ENCODE measurements at places on chromosomes 5 and 9.
A peak's percentile ranks its signal among the peaks of the same experiment; 100 is the strongest.

DNA sequence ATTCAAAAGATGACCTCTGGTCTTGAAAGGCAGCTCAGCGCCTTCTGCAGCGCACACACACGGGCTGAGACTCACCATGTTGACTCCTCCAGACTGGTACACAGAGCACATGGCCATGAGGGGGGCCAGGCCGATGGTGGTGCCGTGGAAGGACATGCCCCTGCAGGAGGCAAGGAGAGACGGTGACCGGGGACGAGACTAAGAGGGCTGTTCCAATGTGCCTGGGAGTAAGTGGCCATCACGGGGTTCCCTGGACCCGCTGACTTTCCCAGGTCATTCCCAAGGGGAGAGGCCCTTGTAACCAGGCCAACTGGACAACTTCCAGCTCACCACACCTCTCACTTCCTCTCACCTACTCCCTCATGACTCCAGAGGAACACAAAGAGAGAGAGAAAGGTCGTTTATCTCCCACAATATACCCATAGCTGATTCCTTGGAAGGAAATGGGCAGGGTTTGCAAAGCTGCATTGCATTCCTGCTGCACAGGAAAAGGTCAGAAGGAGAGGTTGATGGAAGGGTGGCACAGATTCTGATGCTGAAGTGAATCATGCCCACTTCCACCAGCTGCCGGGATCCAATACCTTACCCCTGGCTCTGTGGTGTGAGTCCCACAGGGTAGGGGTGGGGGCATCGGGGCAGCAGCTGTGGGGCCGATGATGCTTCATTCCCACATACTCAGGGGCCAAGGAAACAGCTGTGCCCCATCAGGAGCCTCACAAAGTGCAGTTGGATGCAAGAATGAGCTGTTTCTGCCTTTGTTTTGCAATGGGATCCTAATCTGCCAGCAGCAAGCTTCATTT lies 47.2 kb downstream of the NIPAL4 start:
- no peak for DNase-seq

DNA sequence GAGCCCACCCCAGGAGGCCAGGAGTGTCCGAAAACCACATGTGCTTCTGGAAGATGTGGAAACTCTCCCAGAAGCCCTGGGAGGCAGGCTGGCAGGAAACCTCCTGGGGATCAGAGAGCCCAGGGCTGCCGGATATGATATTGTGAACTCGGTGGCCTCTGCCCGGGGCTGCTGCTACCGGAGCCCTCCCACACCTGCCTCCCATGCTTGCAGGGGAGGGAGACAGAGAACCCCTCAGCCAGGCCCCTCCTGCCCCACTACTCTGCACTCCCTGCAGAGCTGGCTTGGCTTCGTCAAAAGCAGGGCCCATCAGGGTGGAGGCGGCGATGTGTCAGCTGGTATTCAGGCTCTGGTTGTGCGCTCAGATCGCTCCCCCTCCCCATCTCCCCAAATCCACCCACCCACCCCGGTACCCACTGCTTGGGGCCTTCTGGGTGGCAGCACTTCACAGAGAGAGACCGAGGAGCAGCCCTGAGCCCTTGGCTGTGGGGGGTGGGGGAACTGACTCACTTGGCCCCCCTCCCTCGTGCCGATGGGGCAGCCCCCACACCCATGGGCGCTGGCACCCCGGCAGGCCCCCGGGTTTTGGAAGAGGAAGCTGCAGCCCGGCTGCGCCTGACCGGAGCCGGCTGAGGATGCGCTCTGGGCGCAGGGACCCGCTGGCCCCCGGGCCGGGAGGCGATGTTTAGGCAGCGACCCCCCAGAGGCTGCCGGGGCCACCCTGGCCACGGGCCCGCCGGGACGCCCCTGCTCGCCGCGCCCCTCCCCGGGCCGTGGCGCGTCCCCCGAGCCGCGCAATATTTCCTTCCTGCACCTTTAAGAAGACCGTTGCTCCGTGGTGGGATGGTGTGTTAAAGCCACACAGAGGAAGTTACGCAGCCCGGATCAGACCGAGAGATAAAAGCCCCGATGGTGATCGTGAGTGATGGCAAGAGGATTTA lies 786 bp upstream of the NTNG2 start:
- peak; percentile 64 for DNase-seq

- DNase-seq: no peak
Observed at GRCh38 chr5:172144931-172145869, 42.8 kb downstream of the STK10 start.

DNA sequence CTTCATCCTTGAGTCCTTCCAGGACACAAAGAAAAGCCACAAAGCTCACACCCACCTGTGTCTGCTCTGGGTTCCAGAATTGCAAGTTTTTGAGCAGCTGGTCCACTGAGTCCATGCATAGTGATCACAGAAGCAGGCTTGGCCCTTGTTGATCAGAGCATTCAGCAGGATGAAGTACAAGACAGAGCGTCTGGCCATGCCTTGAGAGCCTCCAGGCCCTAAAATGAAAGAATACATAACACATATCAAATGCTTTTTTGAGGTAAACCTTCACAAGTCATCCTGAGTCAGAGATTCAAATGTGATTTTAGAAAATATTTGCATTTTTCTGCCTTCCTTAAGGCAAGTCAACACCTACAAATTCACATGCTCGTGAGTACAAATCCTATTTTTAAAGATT lies 10.3 kb downstream of the C6 start:
- no peak for DNase-seq

DNA sequence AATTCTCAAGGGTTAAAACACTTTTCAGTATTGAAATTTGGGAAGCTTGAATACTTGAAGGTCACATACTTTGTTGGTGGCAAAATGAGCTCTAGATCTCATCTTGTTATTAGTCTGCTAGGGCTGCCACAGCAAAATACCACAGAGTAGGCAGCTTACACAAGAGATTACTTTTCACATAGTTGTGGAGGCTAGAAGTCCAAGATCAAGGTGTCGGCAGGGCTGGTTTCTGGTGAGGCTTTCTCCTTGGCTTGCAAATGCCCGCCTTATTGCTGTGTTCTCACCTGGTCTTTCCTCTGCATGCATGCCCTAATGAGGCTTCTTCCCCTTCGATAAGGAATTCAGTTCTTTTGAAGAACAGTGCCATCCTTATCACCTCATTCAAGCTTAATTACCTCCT lies 270.8 kb upstream of the ANKRD55 start:
- DNase-seq: no peak

DNA sequence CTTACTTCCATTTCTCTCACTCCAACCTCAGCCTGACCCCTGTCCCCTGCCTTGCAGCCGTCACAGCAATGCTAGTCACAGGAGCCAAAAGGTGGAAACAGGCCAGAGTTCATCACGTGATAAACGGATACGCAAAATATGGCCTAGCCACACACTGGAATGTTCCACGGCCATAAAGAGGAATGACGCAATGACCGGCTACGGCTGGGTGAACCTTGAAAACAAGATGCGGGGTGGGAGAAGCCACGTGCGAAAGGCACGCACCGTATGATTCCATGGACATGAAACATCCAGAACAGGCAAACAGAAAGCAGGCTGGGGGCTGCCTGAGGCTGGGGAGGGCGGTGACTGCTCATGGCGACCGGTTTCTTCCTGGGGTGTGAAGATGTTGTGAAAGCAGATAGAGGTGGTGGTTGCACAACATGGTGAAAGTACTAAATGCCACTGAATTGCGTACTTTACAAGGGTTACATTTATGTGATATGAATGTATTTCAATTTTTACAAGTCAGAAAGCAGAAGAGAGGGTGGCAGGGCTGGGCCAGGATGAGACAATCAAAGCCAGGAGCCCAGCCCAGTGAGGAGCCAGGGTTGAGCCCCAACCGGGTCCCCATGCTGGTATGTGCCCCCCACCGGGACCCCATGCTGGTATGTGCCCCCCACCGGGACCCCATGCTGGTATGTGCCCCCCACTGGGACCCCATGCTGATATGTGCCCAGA lies 117.8 kb upstream of the SARDH start:
- DNase-seq: no peak

DNA sequence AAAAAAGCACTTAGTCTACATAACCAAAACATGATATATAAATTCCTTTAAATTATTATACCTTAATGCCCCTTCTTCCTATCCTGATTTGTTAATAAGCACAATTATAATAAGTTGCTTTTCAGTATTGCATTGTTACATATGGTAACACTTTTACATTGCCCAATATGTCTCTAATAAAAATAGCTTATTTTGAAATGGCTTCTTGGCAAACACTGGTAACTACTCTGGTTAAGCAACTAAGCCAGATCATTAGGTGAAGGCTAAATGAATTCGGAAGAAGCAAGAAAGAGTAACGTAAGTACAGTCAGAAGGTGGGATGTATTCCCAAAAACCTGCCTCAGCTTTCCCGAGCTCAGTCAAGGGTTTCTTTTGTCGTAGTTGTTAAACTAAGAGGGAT lies 85.3 kb downstream of the TTC39B start:
- DNase-seq: no peak

DNA sequence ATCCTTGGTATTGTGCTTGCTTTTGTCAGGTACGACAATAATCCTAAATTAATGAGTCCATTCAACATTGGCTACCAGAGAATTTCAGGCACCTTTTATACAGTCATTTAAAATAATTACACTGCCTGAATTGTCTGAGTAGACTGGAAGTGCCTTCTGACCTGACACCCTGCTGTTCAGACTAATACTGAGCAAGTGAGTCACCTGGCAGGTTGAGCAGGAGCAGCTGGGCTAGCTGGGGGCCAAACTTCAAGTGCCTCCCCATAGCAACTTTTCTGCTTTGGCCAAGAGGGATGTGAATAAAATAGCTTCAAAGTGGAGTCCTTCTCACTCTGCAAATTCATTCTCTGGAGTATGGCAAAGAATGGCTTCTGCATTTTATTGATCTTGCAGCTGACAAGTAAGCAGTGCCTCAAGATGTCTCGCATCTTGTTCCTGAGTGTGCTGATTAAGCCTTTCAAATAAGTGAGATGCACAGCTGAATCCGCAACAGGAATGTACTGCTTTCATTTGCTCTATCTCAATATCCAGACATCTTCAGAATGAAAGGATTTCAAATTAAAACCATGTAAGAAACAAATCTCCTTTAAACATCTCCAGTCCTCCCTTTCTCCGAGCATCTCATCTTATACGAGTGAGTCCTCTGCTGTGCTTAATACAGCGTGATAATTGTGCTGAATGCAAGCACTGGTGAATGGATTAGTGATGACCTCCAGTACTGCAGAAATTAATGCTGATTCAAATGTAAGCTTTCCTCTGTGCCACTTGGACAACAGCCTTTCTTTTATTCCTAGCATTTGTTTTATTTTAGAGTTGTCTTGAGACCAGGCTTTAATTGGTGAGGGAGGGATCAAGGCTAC lies 271.2 kb downstream of the EDIL3 start:
- no peak for DNase-seq

DNA sequence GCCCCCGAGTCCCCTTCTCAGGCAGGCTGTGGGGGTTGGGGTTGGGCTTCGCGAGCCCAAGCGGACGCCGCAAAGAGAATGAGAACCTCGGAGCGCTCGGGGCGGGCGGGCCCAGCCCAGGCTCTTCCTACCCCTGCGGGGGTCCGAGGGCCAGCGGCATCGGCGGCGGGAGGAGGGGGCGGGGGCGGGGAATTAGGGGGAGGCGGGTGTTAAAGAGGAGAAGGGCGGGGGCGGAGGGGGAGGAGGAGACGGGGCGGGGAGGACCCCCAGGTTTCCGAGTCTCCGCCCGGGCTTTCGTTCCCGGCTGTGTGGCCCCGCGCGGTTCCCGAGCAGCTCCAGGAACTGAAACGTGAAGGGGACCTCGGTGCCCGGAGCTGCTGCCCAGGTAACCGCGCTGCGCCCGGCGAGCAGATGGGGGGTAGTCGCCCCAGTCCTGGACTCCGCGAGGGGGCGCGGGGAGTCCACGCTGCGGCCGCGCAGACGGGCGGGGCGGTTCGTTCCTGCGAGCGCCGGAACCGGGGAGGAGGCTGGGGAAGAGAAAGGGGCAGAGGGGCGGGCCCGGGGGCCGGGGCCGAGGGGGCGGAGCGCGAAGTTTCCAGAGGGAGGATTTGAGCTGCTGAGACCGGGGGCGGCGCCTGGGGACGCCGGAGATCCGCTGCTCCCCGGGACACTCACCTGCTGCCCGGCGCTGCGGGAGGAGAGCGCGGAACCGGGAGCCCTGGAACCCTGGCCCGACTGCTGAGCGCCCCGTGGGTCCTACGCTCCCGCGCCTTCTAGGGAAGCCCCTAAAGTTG lies 38.4 kb upstream of the PLEKHG4B start:
- peak; percentile 65 for DNase-seq

- no peak for DNase-seq
Observed at GRCh38 chr5:149586708-149587318, 5.5 kb downstream of the ARHGEF37 start.

DNA sequence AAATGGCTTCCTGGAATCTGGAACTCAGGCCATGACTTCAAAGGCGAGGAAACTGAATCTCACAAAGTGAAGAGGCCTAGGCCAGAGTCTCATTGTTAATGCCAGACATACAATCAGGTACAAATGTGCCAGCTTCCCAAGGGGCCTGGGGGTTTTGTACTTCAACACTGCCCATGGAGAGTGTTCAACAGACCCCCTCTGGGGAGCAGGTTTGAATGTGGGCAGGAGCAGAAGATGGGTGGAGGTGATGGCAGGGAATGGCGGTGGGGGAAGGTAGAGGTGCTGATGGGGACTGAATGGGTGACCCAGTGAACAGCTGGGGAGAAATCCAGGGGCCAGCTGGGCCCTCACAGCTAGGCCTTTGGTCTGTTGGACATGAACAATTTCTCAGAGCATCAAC lies 12.0 kb downstream of the FOXI1 start:
- DNase-seq: no peak

DNA sequence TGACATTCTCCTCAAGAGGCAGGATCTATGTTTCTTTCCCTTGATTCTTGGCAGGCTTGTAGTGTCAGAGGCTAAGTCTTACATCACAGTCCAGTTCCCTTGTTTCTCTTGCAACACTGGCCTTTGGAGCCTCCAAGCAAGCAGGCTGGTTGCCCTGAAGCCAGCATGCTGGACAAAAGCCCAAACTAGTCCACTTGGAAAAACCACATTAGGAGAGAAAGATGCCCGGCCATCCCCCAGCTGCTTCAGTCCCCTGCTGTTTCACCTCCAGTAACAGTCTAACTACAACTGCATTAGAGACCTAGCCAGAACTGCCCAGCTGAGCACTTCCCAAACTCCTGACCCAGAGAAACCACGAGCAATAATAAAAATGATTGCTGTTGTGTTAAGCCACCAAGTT lies 87.6 kb downstream of the ADAMTS6 start:
- no peak for DNase-seq

GRCh38 chr5:150335778-150336177 lies 21.7 kb upstream of the TCOF1 start:
- DNase-seq: no peak

GRCh38 chr5:149526845-149527590 lies 24.2 kb downstream of the CSNK1A1 start:
- no peak for DNase-seq
